ENCODE measurements at places on chromosomes 1 and 21.
A peak's percentile ranks its signal among the peaks of the same experiment; 100 is the strongest.

DNA sequence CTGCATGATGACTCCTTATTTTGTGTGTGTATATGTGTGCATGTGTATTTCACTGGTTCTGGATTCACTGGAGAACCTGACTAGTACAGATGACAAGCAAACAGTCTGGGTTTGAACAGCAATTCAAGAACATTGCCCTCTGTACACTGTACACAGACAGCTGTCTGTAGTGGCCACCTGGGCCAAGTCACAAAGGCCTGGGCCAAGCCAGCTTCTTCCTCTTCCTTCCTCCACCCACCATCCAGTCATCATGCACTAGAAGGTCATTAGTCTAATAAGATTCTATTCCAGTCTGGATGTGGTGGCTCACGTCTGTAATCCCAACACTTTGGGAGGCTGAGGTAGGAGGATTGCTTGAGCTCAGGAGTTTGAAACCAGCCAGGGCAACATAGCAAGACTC lies 155.9 kb downstream of the ELAVL4 start:
- DNase-seq = no peak

DNA sequence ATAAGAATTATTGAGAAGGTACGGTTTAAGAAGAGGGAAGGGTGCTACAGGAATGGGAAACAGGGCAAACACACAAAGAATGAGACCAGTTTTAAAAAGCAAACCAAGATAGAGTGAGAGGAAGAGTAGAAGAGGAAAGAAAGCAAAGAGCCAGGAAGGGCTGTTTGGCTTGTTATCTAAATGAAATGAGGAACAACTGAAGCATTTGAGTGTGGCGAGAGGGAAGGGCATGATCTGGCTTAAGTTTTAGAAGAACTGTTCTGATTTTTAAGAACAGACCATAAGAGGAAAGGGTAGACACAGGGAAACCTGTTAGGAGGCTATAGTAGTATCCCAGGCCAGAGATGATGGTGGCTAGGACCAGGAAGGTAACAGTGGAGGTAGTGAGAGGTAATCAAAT lies 73.8 kb downstream of the TUT4 start:
- no peak for DNase-seq

GRCh38 chr1:94698759-94699502 lies 121.2 kb upstream of the SLC44A3 start:
- DNase-seq = no peak

DNA sequence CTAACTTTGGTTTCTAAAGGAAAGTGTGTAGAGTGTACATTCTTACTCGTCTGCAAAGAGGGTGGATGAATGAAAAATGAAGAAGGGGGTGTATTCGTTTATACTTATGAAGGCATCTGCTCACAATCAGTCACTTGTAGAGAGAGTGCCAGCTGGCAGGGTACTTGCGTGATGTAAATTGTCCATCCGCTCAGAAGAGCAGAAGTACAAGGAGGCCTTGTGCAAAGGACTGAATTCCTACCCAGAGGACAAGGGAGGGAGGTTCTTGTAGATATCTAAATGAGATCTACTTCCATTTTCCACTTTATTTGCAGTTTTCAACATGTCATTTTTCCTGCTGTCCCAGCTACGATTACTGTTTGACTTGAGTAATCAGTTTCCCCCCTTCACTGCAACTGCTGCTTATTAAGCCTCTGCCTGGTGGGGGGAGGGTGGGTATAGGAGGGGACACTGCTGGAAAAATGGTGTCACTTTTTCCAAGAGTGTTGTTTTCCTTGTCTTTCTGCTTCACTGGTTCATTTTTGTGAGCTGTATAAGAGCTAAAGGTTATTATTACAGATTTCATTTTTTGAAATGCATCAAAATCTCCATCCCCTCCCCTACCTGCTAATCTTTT lies 67.3 kb downstream of the LAMC1 start:
- no peak for DNase-seq

- DNase-seq = peak; percentile 61
Observed at GRCh38 chr1:17184161-17184665, 20.7 kb upstream of the PADI1 start.

- no peak for DNase-seq
Observed at GRCh38 chr1:2642131-2642559, 9.3 kb upstream of the MMEL1 start.

DNA sequence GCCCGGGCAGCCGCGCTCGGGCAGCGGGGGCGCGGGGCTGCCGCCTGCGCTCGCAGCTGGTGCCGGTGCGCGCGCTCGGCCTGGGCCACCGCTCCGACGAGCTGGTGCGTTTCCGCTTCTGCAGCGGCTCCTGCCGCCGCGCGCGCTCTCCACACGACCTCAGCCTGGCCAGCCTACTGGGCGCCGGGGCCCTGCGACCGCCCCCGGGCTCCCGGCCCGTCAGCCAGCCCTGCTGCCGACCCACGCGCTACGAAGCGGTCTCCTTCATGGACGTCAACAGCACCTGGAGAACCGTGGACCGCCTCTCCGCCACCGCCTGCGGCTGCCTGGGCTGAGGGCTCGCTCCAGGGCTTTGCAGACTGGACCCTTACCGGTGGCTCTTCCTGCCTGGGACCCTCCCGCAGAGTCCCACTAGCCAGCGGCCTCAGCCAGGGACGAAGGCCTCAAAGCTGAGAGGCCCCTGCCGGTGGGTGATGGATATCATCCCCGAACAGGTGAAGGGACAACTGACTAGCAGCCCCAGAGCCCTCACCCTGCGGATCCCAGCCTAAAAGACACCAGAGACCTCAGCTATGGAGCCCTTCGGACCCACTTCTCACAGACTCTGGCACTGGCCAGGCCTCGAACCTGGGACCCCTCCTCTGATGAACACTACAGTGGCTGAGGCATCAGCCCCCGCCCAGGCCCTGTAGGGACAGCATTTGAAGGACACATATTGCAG lies 3.0 kb downstream of the ARTN start:
- DNase-seq = no peak

- no peak for DNase-seq
Observed at GRCh38 chr1:16080422-16081150, 7.1 kb upstream of the FAM131C start.

- DNase-seq = no peak
Observed at GRCh38 chr1:109773203-109773899, 9.6 kb upstream of the EPS8L3 start.

DNA sequence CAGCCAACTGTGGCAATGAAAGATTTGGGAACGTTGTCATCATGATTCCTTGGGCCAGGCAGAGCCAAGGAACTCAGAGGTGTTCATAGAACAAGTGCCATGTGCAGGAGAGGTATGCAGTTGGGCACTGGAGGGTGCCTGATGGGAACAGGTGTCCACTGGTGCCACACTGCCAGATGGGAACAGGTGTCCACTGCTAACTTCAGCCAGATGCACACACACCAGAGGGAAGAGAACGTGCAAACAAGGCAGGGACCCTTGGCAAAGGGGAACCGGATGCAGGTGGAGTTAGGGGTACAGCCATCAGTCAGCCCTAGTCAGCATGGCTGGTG lies 13.5 kb downstream of the OLFML2B start:
- no peak for DNase-seq

DNA sequence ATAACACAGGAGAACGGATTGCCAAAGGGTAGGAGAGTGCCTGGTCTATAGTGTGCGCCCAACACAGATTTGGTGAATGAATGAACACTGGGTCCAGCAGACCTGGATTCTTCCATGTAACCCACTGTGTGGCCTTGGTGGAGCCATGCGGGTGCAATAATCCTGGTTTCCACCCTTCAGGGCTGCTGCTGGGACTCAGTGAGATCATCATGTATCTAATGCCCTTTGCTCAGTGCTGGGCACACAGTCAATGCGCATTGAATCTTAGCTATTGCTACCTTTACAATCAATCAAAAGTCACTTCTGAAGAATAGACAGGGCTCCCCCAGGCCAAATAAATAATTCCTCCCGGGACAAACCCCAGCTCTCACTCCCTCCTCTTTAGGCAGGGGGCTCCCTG lies 5.8 kb upstream of the EPHA2 start:
- no peak for DNase-seq

GRCh38 chr1:176551146-176551545 lies 88.2 kb downstream of the PAPPA2 start:
- no peak for DNase-seq

- peak; percentile 6 for DNase-seq
Observed at GRCh38 chr1:58460469-58460868, 86.1 kb downstream of the OMA1 start.

GRCh38 chr1:93603601-93604000 lies 78.0 kb downstream of the BCAR3 start:
- no peak for DNase-seq

- peak; percentile 44 for DNase-seq
Observed at GRCh38 chr1:5576011-5576672, 416.1 kb downstream of the NPHP4 start.

- DNase-seq = no peak
Observed at GRCh38 chr1:91529856-91530255, 29.2 kb downstream of the CDC7 start.

DNA sequence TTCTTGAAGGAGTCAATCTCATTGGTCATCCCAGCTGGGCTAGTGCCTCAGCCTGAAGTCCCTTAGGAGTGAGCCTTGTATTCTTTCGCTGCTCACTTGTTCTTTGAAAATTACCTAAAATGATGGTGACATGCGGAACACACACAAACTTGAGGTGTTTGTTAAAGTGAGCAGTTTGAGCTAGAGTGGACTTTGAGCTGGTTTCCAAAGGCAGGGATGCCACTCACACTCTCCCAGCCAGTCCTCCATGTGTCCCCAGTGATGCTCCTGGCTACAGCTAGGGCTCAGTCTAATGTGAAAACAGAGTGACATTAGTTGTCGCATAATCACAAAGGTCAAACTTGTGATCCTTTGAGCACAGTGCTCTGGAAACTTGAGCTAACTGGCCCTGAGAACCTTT lies 84.3 kb downstream of the DTL start:
- no peak for DNase-seq

- peak; percentile 32 for DNase-seq
Observed at GRCh38 chr1:230253150-230253549, 173.0 kb downstream of the PGBD5 start.

DNA sequence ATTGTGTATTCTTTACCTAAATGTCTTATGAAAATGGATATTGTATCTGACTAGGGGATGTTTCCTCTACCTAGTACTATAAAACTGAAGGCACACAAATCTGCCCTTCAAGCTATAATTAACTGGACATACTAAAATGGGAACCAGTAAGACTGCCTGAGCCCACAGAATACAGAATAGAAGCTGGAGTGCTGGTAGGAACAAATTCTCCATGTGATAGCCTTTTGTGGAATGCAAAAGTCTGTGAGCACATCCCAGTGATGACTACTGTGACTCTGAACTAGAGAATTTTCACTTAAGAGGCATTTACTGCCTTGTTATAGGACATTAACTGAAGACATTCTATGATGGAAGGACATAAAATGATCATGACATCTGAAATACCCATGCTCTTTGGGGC lies 30.3 kb downstream of the KIFAP3 start:
- no peak for DNase-seq

GRCh38 chr21:34807146-34807880 lies 138.5 kb downstream of the CLIC6 start:
- peak; percentile 90 for DNase-seq

DNA sequence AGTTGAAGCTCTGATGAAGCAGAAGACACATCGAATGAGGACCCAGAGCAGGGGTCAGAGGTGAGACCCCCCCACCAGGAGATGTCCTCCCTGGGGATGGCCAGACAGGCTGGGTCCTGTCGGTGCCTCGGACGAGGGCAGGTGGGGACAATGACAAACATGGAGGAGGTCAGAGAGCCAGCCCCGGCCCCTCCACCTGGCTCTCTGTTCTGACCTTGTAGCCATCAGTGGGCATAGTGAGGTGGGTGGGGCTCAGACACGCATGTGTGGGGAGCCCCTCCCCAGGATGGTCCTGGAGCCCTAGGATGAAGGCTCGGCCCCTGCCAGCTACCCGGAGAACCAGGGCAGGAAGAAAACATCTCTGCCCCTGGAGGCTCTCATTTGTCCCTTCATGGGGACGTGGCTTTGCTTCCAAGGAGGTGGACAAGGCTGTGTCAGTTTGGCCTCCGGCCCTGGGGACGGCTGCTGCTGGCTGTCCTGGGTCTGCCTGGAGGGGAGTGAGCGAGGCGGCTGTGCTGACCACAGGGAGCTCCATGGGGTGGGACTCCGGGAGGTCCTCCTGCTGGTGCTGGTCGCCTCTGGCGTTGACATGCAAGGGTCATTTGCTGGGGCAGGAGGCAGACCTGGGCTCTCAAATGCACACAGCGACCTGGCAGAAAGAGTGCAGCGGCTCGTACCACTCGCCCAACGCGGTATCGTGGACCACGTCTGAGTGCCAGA lies 2.6 kb downstream of the KRTAP10-6 start:
- peak; percentile 79 for DNase-seq

- no peak for DNase-seq
Observed at GRCh38 chr21:15164678-15165303, 100.0 kb upstream of the NRIP1 start.

- no peak for DNase-seq
Observed at GRCh38 chr1:84298684-84299535, 2.6 kb upstream of the SAMD13 start.

DNA sequence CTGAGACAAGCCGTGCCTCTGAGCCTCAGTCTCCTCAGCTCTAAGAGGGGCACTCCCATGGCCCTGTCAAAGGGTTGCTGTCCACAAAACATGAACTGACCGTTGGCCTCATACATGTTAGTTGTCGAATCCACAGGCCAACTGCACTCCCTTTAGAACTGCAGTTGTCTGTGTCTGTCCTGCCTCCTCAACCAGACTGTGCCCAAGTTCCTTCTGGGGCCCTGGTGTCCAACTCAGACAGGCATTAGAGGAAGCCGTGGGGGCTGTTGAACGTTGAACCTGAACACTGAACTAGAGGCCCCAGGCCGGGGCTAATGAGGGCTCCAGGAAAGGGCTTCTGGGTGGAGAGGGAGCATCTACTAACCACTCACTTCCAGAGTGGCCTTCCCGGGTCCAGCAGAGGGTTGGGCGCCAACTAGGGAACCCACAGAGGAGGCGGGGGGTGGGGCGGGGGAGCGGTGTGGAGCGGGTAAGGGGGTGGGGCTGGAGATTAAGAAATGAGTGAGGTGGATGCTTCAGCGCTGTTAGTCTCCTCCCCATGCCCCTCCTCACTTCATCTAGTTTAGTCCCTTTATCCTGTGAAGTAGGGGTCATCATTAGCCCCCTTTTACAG lies at the start of gene RAB42:
Gene RAB42, plus strand, starts transcription at position 558 of the 613 bp plus-strand sequence. CDS start 247 bp downstream, outside the sequence.
- no peak for DNase-seq
